ENCODE measurements at places on chromosomes 12 and 14. TPM values are rescaled to one million over a fixed set of nuclear protein-coding genes. Genes with fewer than 3 reads are reported as not detected.

KERA gene
- total RNA-seq = 1.3 TPM

E2F7 gene
- 3.7 TPM for total RNA-seq

SLC38A6 gene
- total RNA-seq = 29.9 TPM

GALNT4 gene
- total RNA-seq = 6.0 TPM

DIO2 gene
- total RNA-seq = 3.3 TPM

ZNF605 gene
- 20.2 TPM for total RNA-seq

ATP2A2 gene
- 272 TPM for total RNA-seq

CCNT1 gene
- total RNA-seq = 30.2 TPM
